ENCODE measurements at places on chromosomes 4 and X.

DNA sequence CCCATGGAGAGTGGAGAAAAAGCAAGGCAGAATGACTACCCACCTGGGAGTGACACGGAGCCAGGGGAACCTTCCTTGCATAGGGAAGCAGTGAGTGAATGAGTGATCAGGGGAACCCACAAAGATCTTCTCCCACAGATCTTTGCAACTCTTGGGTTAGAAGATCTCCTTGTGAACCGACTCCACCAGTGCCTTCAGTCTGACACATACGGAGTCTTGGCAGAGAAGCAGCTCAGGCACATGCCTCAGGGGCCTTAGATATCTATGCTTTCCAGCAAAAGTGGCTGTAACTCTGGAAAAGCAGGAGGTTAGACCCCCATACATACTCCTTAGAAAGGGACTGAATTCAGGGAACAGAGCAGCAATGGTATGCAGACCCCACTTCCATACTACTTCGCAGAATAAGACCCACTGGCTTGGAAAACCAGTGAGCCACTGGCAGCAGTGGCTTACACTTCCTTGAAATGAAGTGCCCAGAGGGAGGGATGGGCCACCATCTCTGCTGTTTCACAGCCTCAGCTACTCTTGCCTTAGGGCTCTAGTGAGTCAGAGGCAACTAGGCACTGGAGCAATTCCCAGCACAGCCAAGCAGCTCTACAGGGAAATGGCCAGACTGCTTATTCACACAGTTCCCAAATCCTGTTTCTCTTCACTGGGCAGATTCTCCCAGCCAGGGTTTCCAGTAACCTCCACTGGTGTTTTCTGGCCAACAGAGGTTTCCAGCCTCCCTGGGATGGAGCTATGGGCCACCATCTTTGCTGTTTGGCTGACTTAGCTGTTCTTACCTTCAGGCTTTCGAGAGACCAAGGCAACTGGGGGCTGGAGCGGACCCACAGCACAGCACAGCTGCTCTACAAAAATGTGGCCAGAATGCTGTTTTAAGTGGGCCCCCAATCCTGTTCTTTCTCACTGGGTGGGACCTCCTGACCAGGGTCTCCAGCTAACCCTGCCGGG lies 82.8 kb upstream of the TCEAL2 start:
- DNase-seq: no peak

DNA sequence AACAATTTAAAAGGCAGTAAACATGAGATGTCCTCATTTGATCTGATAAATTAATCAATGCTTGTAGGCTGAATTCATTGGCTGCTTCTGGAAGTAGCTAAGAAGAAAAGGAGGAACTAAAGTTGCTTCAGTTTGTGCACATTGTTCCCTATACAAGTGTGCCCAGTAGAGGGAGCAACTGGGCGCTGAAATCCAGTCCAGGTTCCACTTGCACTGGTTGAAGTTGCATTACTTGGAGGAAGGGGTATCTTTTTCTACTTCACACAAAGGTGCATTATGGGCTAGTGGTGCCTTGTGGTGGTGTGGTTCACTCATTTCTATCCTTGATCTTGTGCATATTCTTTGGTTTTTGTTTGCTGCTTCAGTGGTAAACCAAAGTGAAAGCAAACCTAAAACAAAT lies 67.9 kb upstream of the SOX3 start:
- DNase-seq: no peak

- no peak for DNase-seq
These were observed 238.1 kb upstream of the AGA start for GRCh38 chr4:177680308-177680707.

DNA sequence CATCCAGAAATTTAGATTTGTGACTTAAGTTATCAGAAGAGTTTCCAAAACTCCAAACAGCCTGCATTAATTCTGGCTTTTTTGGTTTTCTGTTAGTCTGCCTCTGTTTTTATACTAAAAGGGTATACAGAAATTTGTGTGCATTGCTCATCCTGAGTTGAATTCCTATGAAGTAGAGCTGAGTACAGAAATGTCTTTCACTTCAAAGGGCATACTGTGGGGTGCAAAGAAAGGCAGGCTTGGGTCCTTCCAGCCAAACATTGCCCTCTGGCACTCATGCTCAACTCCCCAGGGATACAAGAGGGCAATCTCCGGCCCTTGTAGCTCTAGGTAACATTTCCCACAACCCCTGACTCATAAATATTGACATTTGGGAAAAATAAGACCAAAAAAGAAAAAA lies 27.6 kb upstream of the TMEM184C start:
- DNase-seq: no peak

DNA sequence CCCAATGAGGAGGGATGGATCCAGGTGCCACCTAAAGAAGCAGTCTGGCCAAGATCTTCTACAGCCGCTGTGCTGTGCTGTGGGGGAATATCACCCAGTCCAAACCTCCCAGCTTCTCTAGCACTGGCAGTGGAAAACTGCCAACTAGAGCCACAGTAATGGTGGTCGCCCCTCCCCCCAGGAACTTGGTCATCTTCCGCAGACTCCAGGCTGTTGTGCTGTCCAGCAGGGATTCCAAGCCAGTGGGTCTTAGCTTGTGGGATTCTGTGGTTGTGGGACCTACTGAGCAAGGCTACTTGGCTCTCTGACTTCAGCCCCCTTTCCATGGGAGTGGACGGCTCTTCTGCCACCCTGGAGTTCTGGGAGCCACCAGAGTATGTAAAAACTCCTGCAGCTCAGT lies 18.2 kb downstream of the GPRASP1 start:
- DNase-seq: no peak

GRCh38 chr4:102842367-102842766 lies 15.0 kb upstream of the UBE2D3 start:
- DNase-seq: no peak

GRCh38 chr4:142081025-142081424 lies 444.6 kb downstream of the IL15 start:
- no peak for DNase-seq

GRCh38 chrX:88072339-88073030 lies 554.9 kb downstream of the KLHL4 start:
- DNase-seq: no peak

GRCh38 chrX:109709129-109709631 lies 23.9 kb downstream of the ACSL4 start:
- no peak for DNase-seq

- DNase-seq: peak; percentile 74
These were observed at the start of gene INTS6L for GRCh38 chrX:135520553-135521404. INTS6L (plus strand) TSS chrX:135520660; CDS start chrX:135520993, 333 bp downstream.

DNA sequence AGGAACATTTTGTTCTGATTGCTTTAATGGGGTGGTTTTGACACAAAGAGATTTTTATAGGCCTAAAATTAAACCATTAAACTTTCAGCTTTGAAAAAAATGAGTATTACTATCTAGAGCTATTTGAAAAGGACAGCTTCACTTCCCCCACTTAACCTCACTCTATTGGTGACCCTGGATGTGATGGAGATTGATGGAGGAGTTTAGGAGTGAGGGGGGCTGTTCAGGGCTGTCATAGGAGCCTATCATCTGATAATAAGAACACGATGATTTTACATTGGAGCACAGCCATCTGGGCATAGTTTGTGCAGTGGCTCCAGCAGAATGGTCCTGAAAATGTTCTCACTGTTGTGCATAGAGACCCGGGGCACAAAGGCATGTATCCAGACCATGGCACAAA lies 71.1 kb upstream of the EFNB1 start:
- no peak for DNase-seq

GRCh38 chr4:136934601-136935000 lies 597.7 kb downstream of the PCDH18 start:
- no peak for DNase-seq

DNA sequence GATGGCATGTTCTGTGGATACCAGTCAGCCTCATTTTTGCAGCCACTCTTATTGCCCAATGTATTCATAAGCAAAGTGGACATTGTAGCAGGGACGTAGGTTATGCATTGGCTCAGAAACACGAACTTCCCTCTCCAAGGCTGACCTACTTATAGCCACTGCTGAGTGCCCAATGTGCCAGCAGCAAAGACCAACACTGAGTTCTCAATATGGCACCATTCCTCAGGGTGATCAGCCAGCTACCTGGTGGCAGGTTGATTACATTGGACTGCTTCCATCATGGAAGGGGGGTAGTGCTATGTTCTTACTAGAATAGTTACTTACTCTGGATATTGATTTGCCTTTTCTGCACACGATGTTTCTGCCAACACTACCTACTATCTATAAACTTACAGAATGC lies 306.9 kb downstream of the KCNIP4 start:
- DNase-seq: no peak

DNA sequence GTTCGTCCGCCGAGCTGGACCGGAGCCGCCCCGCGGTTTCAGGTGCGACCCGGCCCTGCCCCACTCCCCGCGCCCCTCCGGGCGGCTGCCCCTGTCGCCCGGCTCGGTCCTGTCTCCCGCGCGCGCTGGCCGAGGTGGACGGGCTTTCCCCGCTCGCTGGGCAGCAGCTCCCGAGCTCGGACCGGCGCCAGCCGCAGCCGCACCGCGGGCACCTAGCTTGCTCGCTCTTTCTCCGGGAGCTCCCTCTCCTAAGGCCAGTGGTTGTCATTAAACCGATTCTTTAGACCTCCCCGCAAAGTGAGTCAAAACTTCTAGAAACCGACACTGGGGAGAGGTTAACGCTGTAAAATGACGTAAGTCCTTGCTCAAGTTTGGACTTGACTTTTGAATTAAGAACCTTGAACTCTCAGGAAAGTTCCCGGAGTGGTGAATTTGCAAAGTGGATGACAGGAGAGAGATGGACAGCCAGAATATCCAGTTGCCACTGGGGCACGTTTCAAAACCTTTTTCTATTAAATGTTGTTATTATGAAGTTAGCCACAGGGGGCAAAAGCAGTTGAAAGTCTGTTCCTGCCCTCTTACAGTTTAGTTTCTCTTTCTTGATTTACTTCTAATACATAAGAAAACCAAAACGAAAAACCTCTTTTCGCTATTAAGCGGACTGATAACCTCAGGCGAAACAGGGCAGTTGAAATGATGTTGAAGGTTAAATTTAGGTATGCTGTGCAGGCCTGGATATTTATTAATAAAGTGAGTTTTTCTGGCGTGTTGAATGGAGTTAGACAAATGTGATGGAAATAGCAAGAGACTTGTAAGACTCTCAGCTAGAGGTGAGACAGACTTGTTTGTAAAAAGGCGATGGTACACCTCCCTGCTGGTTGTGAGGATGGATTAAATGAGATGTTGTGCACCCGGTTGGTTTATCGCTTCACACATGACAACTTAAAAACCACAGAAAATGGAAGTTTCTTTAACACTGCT lies 847 bp downstream of the PI4K2B start:
- peak; percentile 68 for DNase-seq

GRCh38 chr4:159280442-159281172 lies 177.7 kb downstream of the RAPGEF2 start:
- DNase-seq: no peak

- DNase-seq: no peak
These were observed 40.8 kb upstream of the STX18 start for GRCh38 chr4:4582653-4583052.

GRCh38 chr4:147731580-147732517 lies at the start of gene ARHGAP10:
ARHGAP10 (plus strand) TSS chr4:147732088; CDS start chr4:147732302, 214 bp downstream.
- peak; percentile 1 for DNase-seq

- DNase-seq: no peak
These were observed 150.4 kb upstream of the SMIM10 start for GRCh38 chrX:134840370-134840769.

GRCh38 chr4:168844353-168845049 lies 165.6 kb downstream of the CBR4 start:
- no peak for DNase-seq

DNA sequence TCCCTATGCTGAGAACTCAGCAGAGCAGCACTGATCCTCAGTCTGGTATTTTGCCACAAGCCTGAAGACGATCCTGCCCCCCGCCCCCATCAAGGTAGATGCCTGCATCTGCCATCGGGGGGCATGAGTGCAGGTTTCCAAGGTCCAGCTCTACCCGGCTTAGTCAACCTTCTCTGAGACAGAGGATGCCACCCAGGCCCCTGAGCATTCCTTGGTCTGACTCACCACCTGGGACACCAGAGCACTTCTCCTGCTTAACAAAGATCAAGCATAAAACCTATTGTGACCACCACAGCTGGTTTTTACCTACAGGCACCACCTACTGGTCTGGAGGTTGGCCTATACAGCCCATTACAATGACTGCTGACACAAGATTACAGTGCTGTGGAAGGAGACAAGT lies 1168.1 kb downstream of the PCDH19 start:
- DNase-seq: no peak

GRCh38 chrX:53048169-53049126 lies at the start of gene GPR173:
GPR173 (plus strand) TSS chrX:53048789; CDS start chrX:53076622, 27,833 bp downstream.
- DNase-seq: peak; percentile 62

GRCh38 chrX:30577362-30577991 lies at the start of gene TASL:
TASL (minus strand) TSS chrX:30577766; CDS start chrX:30560355, 17,411 bp downstream.
- no peak for DNase-seq

GRCh38 chrX:10395643-10396042 lies 224.7 kb downstream of the MID1 start:
- DNase-seq: no peak

- peak; percentile 68 for DNase-seq
These were observed 8.8 kb downstream of the EPHA5 start for GRCh38 chr4:65661471-65661870.

- no peak for DNase-seq
These were observed 58.0 kb downstream of the SLC2A9 start for GRCh38 chr4:9963328-9963727.

DNA sequence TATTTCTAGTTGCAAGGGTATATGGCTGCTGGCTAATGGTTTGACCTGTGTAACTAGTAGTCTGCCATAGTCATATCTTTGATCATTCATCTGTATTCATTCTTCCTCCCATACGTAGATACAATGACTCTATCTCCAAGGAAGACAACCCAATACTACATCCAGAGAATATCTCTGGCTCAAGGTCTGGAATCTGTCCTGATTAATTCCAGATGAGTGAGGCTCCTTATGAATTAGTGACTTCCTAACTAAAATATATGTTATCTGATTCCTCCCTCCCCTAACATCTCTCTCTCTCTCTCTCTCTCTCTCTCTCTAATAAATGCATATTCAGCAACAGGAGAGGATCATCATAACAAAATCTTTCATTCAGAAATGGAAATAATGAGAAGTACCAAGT lies 641.5 kb downstream of the FAT4 start:
- no peak for DNase-seq

DNA sequence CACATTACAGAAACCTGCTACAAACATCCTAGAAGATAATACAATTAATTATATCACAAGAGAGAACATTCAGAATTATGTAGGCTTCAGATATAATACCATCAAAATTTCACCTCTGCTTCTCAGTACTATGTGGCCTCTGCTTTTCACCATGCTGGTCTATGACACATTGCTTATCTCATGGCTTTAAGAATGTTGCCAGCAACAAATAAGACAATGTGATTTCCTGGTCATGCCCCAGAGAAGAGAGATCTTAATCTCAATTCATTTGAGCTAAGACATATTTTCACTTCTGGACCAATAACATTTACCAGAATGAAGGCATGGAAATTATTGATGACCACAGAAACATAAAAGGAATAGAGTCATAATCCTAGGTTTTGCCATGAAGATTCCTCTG lies 1233.4 kb upstream of the ADGRL3 start:
- DNase-seq: no peak

- DNase-seq: no peak
These were observed 339.7 kb upstream of the HS3ST1 start for GRCh38 chr4:11768251-11768972.

DNA sequence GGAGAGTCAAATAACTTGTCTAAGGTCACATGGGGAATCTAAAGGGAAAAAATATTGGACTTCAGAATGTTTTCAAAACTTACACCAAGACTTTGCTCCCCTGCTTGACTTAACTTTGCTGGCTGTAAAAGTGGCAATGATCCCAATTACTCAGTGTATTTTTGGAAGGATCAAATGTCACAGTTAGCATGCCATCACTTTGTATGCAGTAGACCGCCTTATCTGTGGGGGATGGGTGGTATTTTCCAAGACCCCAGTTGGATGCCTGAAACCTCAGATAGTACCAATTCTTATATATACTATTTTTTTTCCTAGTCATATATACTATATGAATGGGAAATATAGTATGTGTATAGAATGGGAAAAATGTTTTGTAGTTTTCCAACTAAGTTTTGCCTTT lies 53.4 kb downstream of the COL4A6 start:
- no peak for DNase-seq
